ENCODE measurements at places on chromosomes 7 and 10.

- no peak for DNase-seq
These were observed 1.0 kb downstream of the NXPH1 start for GRCh38 chr7:8434290-8435002.

DNA sequence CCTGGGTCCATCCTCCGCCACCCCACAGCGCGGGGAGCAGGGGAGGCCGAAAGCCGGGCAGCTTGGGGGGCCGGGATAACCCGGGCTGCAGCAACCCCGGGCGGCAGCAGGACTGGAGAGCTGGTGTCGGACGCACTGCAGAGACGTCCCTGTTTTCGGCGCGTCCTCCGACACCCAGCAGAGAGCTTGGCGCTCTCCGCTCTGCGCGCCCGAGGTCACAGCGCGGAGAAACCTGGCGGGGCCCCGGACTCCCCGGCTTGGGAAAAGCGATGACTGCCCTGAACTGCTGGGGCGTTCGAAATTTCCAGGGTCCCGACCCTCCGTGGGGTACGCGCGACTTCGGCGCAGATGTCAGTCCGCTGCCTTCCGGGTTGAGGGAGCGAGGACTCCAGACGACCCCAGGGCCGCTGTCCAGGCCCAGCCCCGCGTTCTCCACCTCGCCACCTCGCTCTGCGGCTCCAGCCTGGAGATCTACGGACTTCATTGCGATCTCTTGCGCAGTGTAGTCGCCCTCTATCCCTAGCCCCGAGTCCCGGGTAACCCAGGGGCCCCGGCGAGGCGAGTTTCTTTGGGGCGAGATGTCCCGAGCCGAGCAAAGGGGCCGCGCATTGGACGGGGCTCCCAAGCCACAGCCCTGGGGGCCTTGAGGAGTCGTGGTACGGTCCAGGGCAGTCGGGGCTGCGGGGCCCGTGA lies 617 bp upstream of the FOXI2 start:
- DNase-seq, result no peak

DNA sequence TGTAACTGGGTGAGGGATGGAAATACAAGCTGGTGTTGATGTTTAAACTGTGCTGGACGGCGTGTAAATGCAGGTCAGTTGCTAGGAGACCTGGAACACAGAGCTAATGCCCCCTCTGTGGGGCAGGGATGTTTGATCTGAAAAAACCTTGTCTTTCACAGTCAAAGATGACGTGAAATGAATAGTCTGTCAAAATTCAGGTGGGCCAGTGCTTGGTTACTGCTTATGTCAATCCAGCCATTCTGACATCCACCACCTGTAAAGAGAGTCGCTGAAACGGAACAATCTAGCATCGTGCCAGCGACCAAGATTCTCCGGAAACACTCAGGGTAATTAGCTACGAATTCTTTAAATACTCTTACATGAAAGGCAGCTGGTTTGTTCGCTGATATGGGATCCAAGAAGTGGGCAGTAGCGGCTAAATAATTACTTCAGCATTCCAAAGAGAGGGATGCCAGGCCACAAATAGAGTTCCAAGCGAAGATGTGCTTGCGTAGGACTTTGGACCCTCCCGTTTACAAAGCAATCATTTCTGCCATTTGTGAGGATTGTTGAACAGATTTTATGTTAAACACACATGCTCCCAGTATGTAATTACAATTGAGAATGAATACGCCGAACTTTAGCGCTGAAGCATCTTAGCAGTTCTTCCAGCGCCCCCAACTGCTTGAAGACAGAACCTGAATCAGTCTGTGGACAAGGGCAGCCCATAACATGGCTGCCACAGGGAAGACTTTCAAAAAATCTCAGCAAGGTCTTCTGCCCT lies 7.3 kb upstream of the ASB4 start:
- no peak for DNase-seq

GRCh38 chr7:74028321-74028838 lies 407 bp downstream of the ELN start:
- no peak for DNase-seq

GRCh38 chr7:107813524-107813923 lies 10.5 kb upstream of the SLC26A3 start:
- no peak for DNase-seq

Measured in NCI-H1417 treated with DMSO at 0.1 percent for 48 hours (cell line).